Heart left ventricle (tissue), 16 donors: ENCODE measurements at places on chromosomes 12 and 14. TPM values are rescaled to one million over a fixed set of nuclear protein-coding genes. Genes with fewer than 3 reads are reported as not detected.

CRIP1 gene
- 195 TPM for total RNA-seq

MUCL1 gene
- not detected for total RNA-seq

PHETA1 gene
- total RNA-seq = 23.7 TPM

GSG1 gene
- total RNA-seq = not detected

GRCh38 chr14:30354439-30354838, 204.5 kb upstream of the G2E3 start:
- no peak for DNase-seq

GRCh38 chr12:65565601-65566560, 258.4 kb upstream of the HMGA2 start:
- no peak for DNase-seq

DNA sequence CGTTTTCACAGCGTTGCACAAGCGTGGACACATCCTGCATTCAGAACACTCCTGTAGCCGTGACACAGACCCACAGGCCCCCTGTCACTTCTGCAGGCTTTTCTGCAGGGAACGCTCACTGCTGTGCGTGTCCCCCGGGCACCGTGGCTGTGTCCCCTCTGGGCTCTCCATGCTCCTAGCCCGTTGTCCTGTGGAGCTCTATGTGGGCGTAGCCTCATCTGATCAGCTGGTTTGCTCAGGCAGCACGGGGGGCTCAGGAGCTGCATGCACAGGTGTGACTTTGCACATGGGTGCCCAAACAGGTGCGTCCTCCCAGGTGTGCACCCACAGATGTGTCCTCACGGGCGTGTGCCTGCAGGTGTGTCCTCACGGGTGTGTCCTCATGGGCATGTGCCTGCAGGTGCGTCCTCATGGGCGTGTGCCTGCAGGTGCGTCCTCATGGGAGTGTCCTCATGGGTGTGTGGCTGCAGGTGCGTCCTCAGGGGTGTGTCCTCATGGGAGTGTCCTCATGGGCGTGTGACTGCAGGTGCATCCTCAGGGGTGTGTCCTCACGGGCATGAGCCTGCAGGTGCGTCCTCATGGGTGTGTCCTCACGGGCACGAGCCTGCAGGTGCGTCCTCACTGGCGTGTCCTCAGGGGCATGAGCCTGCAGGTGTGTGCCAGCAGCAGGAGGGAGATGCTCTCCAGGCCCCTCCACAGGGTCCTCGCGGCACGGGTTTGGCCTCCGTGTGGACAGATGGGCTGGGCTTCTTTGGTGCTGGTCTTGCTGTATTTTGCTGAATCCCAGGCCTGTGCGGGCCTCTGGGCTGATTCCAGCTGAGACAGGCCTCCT, 17.5 kb downstream of the MTA1 start:
- no peak for DNase-seq

- no peak for DNase-seq
Measured at GRCh38 chr12:127696963-127697362, 570.0 kb upstream of the TMEM132C start.

- no peak for DNase-seq
Measured at GRCh38 chr14:52265253-52265652, 2.2 kb upstream of the PTGDR start.

DNA sequence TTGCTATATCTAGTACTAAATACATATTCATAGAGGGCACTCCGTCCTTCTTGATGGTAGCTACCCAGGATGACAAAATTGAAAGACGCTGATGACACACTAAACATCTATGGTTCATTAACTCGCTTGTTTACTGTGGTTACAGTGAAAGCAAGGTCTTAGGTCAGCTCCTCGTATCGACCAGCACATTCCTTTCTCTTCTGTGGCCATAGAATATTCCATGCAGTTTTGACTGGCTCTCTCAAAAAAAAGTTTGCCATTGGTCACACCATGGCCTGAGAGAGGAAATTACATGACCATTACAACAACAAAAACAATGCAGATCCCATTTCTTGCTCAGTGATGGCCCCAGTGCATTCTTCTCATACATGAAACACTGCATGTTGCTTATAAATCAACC, 411.4 kb upstream of the SOX5 start:
- DNase-seq = no peak

GRCh38 chr14:64812412-64812811, 67.3 kb downstream of the SPTB start:
- no peak for DNase-seq

DNA sequence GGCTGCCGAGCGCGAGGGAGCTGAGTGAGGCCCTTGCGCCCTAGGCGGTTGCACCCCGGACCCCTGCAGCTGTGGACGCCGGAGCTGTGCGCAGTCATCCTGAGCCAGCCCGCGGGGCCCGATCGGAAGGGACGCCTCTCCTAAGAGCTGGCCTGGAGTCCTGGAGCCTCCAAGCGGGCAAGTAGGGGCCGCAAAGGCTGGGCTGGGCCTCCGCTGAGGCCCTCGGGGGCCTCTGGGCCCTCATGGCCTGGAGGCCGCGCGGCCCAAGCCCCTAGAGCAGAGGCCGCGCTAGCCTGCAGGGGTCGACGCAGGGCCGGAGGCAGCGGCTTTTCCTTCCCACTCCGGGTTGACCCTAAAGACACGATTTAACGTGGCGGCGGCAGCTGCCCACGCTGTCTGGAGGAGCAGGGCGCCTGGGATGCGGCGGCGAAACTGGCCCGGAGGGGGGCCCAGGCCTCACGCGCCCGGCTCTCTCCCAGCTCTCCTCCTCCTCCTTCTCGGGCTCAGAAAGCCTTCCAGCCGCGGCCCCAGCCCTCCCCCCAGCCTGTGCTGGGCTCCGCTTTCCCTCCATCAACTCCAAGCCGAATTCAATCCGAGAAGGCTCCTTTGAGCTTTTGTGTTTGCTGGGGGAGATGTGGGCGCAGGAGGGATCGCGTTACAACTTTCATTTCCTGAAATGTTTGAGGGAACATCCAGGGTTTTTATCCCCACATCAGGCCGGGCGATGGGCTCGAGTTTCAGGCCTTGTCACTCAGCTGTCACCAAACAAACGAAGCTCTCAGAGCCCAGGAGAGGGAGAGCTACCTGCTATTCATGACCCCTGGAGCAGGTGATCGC, 11.6 kb downstream of the SIX1 start:
- no peak for DNase-seq

GRCh38 chr12:105852951-105853350, 285.8 kb downstream of the NUAK1 start:
- DNase-seq = peak; percentile 54

DNA sequence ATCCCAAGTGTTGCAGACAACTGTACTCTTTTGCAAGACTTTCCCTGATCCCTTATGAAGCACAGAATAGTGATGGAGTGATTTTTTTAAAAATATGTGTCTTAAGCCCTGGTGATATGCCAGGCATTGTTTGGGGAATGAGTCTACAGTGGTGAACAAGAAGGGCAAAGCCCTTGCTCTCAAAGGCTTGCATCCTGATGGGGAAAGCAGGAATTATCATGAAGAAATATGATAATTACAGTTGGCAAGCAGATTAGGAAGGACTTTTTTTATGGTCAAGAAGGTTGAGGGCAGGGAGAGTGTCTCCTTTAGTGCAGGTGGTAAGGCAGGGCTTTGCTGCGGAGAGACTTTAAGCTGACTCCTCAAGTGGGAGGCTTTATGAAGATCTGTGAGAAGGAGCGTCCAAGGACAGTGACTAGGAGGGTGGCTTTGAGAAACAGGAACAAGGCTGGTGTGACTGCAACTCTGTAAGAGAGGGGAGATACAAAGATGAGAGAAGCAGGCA, 100.2 kb downstream of the SYNE2 start:
- no peak for DNase-seq
